Activated CD4-positive, alpha-beta T cell treated with anti-CD3 and anti-CD28 coated beads, Interleukin-2, amount 50 U/mL, for 48 hours (primary cell): ENCODE measurements at places on chromosomes 1 and 21.

GRCh38 chr21:28798798-28799197, 193.9 kb downstream of the LTN1 start:
- no peak for DNase-seq

DNA sequence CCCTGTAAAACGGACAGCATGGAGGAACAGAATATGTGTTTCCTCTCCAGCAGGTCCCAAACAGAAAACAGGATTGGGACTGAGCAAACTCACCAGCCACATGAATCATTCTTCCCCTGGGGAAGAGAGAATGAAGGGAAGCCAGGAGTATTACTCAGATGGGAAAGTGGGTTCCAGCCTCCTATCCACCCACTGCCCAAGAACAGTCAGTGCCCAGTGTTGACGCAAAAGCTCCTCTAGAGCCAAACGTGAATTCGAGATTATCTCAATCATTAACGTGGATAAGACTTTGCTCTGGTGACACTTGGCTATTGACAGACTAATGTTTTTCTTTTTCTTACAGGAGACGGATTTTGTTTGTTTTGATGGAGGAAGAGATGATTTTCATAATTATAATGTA, 9.3 kb downstream of the MIA3 start:
- no peak for DNase-seq

GRCh38 chr1:180123463-180123936, 31.2 kb upstream of the QSOX1 start:
- no peak for DNase-seq

- no peak for DNase-seq
Measured at GRCh38 chr1:89175601-89176256, at the start of gene GBP7. Gene GBP7, minus strand, starts transcription at chr1:89176003. Its CDS starts 4,068 bp downstream, at chr1:89171935.

DNA sequence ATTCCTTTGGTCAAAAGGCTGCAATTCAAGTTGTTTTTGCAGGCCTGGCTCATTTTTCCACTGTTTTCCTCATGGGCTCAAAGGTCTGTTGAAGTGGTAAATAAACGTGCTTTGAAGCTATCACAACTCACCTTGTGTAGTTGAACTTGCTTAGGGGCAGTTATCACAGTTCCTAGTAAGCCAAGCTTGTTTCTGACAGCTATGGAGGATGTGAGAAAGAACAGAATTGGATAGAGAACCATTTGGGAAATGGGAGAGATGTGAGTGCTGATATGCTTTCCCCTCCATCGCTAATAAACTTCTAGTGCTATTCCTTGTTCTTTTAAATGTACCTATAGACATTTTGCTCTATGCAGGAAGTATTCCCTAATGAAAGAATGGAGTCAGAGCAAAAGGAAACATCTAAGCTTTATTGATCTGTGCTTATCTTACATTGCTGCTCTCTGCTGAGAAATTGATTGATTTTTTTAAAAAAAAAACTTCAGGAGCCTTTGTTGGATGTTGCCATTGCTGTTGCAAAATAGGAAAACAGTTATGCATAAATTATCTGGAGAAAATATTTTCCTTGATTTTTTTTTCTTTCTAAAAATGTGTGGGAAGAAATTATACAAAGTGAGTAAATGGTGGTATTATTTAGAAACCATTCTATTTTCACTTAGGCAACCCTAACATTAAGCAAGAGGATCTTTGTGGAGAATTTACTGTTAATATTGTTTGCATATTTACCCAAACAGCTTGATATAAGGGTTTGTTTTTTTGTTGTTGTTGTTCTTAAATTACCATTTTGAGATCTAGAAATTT, 118.2 kb downstream of the MAGI3 start:
- no peak for DNase-seq

- DNase-seq = no peak
Measured at GRCh38 chr1:118990513-118991152, 2.5 kb upstream of the TBX15 start.

GRCh38 chr21:25328736-25329135, 278.5 kb downstream of the MRPL39 start:
- DNase-seq = no peak

DNA sequence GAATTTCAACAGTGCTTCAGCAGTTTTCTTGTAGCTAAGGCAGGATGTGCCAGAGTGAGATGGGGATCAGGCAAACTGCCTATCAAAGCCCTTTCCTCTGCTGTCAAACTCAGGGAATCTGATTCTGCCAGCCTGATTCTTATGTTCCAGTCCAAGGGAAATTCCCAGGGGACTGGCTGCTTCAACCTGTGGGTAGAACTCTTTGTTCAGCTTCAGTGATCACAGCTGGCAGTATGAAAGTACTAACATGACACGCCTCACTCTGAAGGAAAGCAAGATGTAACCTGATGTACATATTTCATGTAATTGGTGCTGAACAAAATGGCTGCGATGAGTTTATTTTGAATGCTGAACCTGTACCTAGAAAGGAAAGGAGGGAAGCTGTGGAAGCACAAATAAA, 40.1 kb upstream of the SLC5A9 start:
- no peak for DNase-seq

- DNase-seq = peak; percentile 14
Measured at GRCh38 chr1:9410737-9411297, 118.1 kb downstream of the SPSB1 start.

DNA sequence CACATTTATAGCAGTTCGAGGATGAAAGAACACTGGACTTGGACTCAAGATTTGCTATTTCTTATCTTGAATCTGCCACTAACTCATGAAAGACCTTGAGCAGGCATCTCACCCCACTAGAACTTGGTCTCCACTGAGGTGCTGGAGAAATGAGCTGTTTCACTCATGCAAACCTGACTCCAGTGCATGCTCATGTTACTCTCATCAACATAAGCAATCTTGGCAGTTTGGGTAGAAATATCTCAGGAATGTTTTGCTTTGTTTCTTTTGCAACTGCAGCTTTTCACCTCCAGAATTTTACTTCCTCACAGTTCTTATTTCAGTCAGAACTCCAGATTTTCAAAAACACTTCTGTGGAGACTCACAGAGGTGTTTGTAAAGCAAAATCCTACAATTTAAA, 46.2 kb upstream of the DAB1 start:
- DNase-seq = no peak

GRCh38 chr1:160623227-160623633, 23.6 kb downstream of the SLAMF1 start:
- no peak for DNase-seq

- DNase-seq = no peak
Measured at GRCh38 chr1:227556288-227556687, 7.1 kb upstream of the ZNF678 start.

DNA sequence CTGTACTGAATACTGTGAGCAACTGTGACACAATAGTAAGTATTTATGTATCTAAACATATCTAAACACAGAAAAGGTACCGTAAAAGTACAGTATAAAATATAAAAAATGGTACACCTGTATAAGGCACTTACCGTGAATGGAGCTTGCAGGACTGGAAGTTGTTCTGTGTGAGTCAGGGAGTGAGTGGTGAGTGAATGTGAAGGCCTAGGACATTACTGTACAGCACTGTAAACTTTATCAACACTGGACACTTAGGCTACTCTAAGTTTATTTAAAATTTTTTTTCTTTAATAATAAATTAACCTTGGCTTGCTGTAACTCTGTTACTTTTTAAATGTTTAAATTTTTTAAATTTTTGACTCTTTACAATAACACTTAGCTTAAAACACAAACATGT, 24.5 kb upstream of the SHCBP1L start:
- no peak for DNase-seq

- DNase-seq = no peak
Measured at GRCh38 chr1:194917769-194918168, 1690.5 kb downstream of the KCNT2 start.

DNA sequence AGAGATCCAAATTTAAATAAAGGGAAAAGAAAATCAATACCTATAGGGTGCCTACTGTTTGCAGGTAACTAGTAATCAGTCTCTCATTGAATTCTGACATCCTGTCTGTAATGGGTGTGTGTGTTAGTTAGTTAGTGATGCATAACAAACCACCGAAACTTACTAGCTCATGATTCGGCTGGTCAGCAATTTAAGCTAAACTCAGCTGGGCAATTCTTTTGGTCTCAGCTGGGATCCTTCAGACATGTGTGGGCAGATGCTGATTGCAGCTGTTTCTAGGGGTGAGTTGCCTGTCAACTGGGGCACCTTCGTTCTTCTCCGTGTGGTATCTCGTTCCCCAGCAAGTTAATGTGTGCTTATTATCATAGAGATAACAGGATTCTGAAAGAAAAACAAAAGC, 40.2 kb upstream of the ZNF124 start:
- no peak for DNase-seq

- no peak for DNase-seq
Measured at GRCh38 chr1:80363689-80364475, 1357.4 kb upstream of the ADGRL4 start.

DNA sequence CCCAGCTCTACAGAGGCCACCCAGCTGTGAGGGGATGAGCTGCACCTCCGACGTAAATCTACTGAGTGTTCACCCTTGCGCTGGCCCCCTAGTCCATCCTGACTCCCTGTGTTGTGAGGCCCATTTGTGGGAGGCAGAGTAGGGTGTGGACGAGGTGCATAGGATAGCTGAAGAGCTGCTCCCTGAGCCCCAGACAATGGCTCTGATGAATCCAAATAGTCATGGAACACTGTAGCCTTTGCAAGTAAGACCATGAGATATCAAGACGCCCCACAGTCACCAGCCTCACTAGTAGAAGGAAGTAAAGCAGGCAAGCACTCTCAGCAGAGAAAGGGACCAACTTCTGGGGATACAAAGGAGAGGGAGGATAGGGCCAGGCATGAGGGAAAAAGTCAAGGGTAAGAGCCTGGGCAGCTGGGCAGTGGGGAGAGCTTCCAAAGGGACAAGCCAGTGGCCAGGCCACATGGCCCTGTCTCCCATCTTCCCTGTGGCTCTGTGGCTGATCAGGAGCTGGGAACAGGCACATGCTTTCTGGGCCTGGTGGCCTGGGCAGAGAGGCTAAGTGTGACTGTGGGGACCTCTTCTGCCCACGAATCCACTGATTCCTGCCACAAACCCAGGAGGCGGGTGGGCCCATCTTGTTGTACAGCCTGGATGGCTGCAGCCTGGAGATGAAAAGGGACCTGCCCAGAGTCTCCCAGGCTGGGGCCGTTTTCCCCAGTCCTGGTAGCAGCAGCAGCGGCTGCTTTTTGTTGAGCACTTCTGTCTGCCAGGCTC, 55.5 kb upstream of the EPS8L3 start:
- DNase-seq = no peak

DNA sequence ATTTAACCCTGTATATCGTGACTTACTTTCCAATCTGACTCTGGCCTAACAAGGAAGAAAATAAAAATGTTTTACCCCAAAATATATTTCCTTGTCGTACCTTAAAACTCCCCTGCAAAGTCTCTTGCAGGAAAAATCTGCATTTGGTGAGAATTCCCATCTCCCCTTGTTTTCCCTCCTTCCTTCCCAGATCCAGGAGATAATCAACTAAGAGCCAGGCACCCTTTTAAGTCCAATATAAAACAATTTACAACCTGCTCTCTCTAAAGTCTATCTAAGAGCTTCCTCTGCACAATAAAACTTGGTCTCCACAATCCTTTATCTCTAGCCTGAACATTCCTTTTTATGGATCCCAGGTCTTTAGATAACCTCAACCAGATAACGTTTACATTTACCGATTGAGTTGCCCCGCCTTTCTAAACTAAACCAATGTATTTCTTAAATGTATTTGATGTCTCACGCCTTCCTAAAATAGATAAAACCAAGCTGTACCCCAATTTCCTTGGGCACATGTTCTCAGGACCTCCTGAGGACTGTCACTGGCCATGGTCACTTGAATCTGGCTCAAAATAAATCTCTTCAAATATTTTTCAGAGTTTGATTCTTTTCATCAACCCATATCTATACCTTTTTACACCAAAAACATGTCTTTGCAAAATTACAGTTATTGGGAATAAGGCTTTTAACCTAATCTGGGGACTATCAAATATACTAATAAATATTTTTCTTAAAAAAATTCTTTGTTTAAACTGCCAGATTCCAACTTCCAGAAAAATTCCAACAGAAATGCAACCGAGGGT, 993 bp downstream of the DDX59 start:
- DNase-seq = no peak

DNA sequence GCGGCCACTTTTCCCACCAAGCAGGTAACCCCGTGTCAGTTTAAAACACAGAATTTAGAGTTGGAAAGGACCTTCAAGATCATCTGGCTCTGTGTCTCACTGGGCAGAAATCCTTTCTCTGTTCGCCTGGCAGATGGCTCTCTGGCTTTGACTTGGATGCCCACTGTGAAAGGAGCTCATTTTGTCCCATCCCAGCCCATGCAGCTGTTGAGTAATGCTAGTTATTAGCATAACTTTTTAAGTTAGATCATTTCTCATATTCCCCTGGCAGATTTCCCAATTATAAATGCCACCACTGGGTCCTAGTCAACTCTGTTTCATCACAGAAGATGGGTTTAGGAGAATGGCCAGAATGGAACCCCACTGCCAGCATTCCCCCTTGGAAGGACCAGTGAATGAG, 55.9 kb downstream of the SLC35F3 start:
- no peak for DNase-seq

DNA sequence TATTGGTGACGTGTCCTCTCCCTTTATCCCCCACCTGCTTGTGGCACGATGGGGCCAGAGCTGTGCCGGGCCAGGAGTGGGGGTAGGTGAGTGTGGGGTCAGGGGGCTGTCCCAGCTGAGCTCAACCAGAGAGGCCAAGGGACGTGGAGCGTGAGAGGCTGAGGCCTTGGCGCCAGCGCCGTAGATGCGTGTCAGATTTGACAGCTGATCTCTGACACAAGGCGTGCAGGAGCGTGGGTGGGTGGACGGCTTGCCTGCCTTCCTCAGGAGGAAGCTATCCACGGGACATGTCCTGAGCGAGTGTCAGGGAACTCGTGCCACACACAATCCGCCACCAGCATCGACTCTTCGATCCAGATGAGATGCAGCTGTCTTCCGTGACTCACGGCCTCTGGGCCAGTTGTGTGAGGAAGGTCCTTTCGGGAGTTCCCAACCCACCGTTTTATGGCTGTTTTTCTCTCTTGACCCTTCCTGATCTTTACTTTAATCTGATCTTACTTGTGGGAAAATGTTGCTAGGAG, 56.7 kb downstream of the SPSB1 start:
- no peak for DNase-seq

DNA sequence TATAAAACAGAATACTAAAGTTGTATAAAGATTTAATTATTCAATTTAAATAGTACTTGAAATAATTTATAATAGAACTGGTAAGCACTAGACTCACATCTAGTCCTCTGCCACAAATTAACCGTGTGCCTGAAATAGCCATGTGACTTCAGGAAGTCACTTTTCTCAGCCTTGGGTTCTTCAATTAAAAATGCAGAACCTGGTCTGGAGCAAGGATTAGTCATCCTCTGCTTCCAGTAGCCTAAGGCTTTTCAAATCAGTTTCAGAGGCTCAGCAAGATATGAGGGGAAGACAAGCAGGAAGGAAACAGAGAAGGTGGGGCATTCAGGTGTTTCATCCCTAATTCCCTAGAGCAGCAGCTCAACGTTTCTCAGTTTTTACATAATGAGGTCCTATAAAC, 23.0 kb downstream of the DPH5 start:
- DNase-seq = no peak

GRCh38 chr1:2288311-2288710, 60.2 kb downstream of the SKI start:
- no peak for DNase-seq

GRCh38 chr1:49319426-49319963, 542.8 kb upstream of the BEND5 start:
- no peak for DNase-seq

GRCh38 chr1:233543338-233544255, 70.3 kb upstream of the KCNK1 start:
- no peak for DNase-seq
